Activated CD8-positive, alpha-beta memory T cell treated with anti-CD3 and anti-CD28 coated beads, Interleukin-2, amount 10 ng/mL, durations not matched to agents 7 days and 5 days (primary cell): ENCODE measurements at places on chromosomes 6 and 20.

DNA sequence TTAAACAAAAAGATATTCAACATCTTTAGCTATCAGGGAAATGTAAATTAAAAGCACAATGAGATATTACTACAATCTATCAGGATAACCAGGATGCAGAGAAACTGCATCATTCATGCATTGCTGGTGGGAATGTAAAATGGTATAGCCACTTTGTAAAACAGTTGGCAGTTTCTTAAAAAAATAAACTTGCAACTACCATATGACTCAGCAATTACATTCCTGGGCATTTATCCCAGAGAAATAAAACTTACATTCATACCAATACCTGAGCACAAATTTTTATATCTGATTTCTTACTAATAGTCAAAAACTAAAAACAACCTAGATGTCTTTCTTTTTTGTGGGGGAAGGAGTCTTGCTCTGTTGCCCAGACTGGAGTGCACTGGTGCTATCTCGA, 190.3 kb upstream of the TAB2 start:
- DNase-seq = no peak

DNA sequence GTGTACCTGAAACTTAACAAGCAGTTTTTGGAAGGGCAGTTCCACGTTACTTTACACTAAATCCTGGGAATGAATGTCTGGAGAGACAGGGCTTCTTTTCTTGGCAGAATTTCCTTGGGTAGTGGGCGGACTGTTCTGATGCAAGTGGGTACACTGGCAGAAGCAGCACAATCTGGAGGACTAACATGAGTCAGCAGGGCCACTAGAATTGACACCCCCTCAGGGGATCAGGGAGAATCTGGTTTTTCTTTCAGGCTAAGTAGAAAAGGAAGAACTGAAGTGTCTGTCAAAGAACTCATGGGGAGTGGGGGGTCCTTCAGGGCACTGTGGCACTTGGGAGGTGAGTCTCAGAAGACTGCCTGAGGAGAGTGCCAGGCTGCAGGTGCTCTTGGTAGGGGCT, 34.6 kb downstream of the PANK2 start:
- DNase-seq = no peak

DNA sequence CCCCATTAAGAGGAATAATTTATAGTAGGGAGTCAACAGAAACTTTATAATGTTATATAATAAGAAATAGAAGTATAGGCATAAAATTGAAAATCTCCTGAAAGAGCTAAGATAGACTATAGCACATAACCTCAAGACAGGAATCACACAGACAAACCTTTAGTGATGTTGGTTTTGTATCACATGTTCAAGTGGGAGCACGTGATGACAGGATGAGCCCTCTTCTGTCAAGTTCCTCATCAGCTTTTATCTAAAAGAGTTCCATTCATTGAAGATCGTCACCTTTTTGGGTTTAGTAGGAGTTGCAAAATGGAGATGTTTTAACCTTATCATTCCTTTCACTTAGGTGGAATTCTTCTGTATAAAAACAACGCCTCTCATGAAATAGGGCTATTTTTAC, 127.0 kb downstream of the MCHR2 start:
- DNase-seq = no peak

DNA sequence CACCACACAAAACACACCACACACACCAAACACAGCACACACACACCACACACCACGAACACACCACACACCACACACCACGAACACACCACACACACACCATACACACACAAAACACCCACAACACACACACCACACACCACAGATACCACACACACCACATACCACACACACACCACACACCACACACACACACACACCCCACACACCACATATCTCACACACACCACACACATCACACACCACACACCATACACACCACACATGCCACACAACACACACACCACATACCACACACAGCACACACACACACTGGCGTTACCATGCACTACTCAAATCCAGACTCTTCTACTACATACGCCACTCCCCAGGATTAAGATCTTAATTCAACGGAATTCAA, 118.9 kb upstream of the THBS2 start:
- no peak for DNase-seq

GRCh38 chr6:52328729-52329128, 33.2 kb upstream of the PAQR8 start:
- no peak for DNase-seq

DNA sequence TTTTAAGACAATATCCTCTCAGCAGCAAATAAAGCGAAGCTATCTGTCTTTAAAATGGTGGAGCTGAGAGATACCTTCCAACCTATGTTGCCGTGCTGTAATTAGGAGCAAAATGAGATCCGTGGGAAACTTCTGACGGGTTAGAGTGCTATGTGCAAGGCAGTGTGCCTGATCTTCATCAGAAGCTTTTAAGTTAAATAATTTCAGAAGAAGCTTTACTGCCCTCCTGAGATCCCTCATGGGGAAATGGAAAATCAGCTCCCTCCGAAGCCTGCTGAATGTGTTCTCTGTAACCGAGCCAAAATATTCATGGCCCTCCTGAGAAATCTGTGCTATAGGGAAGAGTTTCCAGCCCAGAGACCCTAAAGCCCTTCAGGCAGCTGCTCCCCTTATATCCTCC, 43.7 kb upstream of the TBC1D7 start:
- no peak for DNase-seq
